ENCODE measurements at places on chromosomes 12 and 14.

GRCh38 chr14:101738703-101739320 is 22.7 kb upstream of the PPP2R5C start:
- no peak for DNase-seq

GRCh38 chr12:10268037-10268436 is 39.6 kb upstream of the KLRD1 start:
- DNase-seq: no peak

- DNase-seq: no peak
Observed at GRCh38 chr14:95497561-95498011, 18.9 kb downstream of the SYNE3 start.

GRCh38 chr12:105554223-105554678 is 223.8 kb downstream of the C12orf75 start:
- DNase-seq: no peak

GRCh38 chr14:104875412-104875751 is 10.3 kb downstream of the CEP170B start:
- DNase-seq: no peak
